Fibroblast of upper back skin (primary cell): ENCODE measurements at places on chromosomes 2 and 18.

DNA sequence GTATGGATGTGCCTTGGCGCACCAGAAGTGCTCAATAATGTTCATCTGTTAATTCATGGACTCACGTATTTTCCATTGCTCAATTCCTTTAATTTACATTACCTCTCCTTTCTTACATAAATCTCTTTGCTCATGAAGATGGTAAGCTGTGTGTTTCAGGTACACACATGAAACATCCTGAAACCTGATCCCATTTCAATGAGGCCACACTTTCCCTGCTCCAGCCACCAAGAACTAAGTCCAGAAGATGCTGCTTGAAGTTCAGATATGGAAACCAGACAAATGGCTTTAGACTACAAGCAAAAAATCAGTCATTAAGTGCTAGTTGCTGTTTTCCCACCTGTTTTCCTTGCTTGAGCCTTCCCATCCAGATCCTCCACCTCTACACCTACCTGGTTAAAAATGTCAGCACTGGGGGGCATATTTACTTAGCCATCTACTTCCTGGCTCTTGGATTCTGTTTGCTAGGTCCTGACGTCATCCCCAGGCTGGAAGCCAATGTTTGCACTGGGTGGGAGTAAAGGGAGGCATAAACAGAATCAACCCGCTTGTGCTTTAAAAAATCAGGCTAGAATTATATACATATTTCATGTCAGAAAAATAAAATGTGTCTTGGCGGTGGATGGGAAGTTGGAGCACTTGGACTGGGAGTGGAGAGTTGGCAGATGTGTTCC is 309.7 kb downstream of the OSR1 start:
- no peak for DNase-seq

DNA sequence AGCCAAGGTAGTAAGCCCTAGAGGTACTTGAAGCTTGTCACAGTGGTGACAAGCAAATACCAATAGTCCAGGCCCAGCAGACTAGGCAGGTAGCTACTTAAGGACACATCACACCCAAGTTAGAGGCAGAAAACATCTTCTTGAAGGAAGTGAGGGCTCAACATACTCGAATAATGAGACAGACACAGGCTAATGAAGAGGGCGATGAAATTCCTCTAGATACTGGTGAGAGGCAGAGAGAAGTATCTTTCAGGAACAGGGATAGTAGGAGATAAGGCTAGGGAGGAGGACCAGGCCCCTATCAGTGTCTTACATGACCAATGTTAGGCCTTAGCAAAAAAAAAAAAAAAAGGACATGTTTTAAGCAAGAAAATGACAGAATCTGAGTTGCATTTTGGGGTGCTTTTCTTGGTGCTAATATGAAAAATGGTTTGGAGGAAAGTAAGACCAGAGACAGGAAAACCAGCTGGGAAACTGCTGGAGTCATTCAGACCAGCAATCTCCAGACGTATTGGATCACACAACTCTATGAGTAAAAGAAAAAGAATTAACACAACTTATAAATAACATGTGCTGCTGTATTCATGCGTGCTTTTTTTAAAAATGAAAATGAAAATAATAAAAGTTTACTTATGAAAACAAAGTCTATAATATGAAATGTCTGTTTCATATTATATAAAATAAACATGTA is 37.7 kb downstream of the COBLL1 start:
- DNase-seq, result peak; percentile 48

DNA sequence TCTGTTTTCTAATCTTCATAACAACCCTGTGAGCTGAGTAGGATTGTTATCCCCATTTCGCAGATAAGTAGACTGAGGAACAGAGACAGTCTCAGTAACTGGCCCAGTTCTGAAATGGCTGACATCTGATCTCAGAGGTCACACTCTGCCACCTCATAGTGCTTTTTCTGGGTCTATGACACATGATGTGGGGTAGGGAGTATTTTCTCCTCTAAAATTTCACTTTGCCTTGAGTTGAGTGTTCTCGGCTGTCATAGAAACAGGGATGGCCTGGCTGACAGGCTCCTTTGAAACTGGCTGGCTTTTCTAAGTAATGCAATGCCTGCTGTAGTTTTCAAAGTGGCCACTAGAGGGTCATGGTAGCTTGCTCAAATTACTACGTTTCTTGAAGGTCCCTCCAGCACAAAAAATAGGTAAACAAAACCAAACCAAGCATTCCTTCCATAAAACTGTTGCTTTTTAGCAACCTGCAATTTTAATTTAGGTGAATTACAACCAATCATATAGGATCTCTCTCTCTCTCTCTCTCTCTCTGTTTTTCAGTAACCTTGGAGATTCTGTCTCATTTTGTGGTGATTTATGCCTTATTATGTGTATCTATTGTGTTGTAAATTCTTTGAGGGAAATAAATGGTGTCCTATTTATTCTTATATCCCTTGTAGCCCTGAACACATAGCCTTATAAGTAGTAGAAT is 84.2 kb upstream of the TTN start:
- DNase-seq, result peak; percentile 62

GRCh38 chr18:63882333-63883141 is 5.0 kb upstream of the SERPINB2 start:
- peak; percentile 92 for DNase-seq

DNA sequence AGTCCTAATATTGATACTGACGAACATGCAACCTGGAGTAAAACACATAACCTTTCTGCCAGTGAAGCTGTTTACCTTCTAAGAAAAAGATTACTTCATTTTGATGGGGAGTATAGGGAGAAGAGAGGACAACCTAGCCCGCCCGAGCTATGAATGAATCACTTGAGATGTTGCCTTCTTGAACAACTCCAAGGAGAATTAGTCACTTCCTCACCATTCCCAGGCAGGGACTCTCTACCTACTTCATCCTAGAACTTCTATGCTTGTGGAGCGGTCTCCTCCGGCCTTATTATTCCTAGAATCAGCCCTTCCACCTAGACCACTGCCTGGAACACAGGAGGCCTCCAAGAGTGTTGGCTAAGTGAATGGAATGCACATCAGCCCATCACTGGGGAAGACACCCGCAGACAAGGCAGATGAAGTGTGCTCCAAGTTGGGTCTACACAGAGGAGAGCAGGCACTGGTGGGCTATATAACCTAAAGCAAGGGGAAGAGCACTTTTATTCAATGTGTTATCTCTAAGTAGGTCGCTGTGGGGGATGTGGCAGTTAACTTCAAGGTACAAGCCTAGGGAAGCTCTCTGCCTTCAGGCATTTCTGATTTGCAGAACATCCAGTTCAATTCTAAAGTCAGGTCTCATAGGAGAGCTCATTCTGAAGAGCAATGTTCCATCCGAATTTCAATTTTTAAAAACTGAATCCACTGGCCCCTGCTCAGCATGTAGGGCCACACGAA is 57.4 kb downstream of the STK39 start:
- DNase-seq, result peak; percentile 65
